ENCODE measurements at places on chromosomes 12 and 14.

GRCh38 chr14:101705733-101706508 lies 55.6 kb upstream of the PPP2R5C start:
- peak; percentile 53 for DNase-seq

- peak; percentile 85 for DNase-seq
Observed at GRCh38 chr12:95336387-95337067, 118.9 kb downstream of the VEZT start.

DNA sequence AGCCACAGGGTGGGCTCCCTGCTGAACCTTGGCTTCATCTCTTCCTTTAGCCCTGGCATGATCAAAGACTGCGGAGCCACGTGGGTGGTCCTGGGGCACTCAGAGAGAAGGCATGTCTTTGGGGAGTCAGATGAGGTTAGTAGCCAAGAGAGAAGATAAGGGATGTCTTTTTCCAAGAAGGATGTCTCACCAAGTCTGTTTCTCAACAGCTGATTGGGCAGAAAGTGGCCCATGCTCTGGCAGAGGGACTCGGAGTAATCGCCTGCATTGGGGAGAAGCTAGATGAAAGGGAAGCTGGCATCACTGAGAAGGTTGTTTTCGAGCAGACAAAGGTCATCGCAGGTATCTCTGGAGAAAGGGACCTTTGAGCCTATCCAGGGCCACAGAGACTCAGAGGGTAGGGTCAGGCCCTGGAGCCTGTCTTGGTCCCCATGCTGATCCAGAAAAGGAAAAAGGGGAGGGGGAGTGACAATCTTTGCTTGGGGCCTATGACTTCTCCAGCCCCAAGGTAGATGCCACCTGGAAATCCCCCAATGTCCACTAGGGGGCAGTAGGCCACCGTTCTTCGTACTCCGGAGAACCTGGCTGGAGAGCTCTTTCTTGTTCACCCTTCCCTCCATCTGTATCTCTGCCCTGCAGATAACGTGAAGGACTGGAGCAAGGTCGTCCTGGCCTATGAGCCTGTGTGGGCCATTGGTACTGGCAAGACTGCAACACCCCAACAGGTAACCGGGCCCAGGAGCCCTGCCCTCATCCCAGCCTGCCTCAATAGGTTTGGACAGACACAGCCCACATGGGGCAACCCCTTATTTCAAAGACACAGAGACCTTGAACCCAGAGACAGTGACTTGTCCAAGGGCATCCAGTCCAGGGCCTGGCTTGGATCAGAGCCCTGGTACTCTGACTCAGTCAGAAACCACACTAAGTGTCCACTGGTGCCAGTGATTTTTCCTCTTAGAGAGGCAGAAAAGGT lies 2.0 kb downstream of the TPI1 start:
- DNase-seq, result peak; percentile 91

- no peak for DNase-seq
Observed at GRCh38 chr14:101601606-101602465, 40.5 kb downstream of the DIO3 start.

DNA sequence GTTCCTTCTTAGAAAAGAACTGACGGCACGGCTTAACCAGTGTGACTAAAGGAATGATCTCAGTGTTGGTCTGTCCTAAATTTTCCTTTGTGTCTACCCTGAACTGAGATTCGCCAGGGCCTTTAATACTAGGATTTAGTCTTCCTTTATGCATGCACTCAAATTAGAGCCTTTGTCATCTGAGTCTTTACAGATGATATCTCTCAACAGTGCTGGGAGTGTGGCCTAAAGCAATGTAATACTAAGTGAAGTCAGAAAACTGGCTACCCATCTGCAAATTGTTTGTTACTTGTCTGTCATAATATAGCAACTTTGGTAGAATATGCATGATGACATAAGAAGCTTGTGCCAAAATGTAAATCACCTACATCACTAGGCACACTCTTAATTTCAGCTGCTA lies 95.4 kb downstream of the PTPRO start:
- no peak for DNase-seq

GRCh38 chr12:104627231-104627989 lies 170.7 kb downstream of the CHST11 start:
- DNase-seq, result no peak

DNA sequence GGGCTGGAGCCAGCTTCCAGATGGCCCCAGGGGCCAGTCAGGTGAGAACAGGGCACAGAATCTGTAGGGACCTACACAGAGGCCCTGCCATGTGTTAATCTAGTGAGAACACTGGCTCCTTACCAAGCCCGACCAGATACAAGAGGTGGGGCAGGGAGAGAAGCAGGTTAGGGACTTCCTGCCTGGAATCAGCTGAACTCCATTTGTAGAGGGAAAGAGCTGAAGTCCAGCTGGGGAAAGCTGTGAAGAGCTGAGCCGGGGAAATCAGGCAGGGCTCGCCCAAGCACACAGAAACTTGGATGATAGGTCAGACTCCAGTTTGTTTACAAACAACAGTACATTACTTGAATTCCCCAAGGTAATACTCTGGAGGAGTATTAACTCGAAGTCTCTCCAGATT lies 46.7 kb downstream of the PTGER2 start:
- DNase-seq, result no peak

- DNase-seq, result peak; percentile 63
Observed at GRCh38 chr14:61562321-61563161, 132.8 kb upstream of the HIF1A start.

- DNase-seq, result no peak
Observed at GRCh38 chr12:57609101-57609780, 2.0 kb upstream of the ARHGEF25 start.

All from Calu3 (cell line).